ENCODE measurements at places on chromosomes 16 and 17.

GRCh38 chr16:2883458-2883908 lies 468 bp downstream of the FLYWCH2 start:
- DNase-seq, result no peak

DNA sequence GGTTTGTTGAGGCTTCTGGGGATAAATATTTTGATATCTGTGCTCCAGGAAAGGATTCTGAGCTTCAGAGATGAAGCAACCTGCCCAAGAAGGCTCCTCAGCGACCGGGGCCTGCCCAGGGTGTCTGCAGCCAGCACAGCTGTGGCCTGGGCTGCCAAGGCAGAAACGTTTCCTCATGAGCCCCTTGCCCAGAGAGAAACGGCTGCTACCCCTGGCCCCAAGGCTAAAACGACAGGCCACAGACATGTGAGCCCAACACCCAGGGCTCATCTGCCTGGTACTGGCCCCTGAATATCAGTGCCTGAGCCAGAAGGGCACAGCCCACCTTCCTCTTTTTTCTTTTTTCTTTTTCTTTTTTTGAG lies 45.4 kb upstream of the RASD1 start:
- no peak for DNase-seq

GRCh38 chr16:55667753-55668152 lies 12.0 kb downstream of the SLC6A2 start:
- no peak for DNase-seq

DNA sequence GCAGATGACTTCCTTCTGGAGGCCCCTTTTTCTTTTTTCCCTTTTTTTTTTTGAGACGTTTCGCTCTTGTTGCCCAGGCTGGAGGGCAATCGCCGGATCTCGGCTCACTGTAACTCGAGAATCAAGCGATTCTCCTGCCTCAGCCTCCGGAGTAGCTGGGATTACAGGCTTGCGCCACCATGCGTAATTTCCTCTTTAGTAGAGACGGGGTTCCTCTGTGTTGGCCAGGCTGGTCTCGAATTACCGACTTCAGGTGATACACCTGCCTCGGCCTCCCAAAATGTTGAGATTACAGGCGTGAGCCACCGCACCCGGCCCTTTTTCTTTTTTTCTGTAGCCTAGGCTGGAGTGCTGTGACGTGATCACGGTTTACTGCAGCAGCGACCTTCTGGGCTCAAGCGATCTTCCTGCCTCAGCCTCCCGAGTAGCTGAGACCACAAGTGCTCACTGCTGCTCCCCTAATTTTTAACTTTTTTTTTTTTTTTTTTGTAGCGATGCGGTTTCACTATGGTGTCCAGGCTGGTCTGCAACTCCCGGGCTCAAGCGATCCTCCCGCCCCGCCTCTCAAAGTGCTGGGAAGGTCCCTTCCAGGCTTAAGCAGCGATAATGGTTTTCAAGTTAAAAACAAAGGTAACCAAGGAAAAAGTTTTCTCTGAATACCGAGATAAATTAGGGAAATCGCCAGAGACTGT lies 956 bp upstream of the IST1 start:
- peak; percentile 12 for DNase-seq

DNA sequence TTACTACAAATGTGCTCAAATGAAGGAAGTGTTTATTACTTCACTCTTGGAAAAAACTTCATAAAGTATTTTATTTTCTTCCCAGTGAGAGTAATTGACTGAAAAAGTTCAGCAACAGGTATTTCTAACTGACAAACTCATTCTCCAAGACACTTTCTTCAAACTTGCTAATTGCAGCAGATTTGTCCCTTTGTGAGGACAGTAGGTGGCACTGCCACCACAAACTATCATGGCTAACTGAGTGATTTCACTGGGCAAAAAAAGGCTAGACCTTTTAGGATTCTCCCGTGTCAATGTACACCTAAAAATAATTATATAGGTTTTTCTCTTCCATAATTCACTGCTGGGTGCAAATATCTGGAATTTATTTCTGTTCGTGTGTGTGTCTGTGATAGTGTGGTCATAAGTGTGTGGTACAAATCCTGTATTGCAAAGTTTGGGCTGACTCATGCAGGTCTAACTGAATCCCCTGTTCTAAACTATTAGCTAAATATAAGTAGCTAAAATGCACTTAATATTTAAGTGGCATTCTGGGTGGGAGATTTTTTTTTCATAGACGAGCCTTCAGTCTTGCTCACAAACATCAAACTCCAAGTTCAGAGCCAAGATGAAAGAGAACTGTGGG lies 3.9 kb downstream of the HS3ST3A1 start:
- no peak for DNase-seq

DNA sequence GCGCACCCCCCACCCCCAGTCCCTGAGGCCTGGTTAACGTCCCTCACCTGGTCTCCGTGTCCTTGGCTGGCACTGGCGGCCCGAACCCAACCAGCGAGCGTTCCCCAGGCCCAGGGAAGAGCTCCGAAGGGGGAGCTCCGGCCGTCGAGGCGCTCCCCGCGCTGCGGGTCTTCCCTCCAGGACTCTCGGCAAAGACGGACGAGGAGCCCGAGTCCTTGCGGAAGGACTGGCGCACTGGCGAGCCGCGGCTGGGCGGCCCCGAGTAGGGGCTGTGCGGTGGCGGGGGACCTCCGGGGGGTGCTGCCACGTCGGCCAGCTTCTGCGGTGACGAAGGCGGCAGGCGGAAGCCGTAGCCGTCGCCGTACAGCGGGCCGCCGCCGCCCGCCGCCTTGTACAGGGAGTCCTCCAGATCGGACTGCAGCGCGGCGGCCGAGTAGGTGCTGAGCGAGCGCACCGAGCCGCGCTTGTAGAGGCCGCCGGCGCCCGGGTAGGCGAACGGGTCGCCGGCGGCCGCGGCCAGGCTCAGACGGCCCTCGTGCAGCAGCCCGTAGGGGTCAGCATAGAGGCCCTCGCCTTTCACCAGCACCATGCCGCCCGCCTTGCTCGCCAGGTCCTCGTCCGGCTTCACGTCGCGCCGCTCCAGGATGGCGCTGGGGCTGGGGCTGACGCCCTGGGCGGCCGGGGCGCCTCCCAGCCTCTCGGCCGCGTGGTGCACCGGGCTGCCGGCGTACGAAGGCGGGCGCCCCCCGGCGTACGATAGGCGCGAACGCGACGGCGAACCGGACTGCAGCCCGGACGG lies 44.1 kb downstream of the SRCIN1 start:
- DNase-seq, result no peak

DNA sequence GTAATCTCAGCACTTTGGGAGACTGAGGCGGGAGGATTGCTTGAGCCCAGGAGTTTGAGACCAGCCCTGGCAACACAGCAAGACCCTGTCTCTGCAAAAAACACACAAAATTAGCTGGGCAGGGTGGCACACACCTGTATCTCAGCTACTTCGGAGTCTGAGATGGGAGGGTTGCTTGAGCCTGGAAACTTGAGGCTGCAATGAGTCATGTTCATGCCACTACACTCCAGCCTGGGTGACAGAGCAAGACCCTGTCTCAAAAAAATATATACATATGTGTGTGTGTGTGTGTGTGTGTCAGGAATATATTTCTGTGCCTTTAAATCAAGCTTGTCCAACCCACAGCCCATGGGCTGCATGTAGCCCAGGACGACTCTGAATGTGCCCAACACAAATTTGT lies 55.2 kb downstream of the CRISPLD2 start:
- no peak for DNase-seq

DNA sequence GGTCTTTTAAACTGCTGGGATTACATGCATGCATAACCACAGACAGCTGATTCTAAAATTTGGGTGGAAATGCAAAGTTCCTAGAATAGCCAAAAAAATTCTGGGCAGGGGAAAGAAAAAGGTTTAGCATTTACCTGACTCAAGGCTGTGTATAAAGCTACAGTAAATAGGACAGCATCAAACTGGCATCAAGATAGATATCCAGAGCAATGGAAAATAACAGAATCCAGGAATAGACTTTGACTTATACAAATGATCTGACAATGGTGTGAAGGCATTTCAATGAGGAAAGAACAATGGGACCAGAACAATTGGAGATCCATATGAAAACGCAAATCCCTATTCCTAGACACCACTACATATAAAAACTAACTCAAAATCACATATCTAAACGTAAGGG lies 12.9 kb downstream of the ANKFY1 start:
- no peak for DNase-seq

- DNase-seq, result no peak
These were observed 231.2 kb downstream of the SEC14L1 start for GRCh38 chr17:77371888-77372443.

DNA sequence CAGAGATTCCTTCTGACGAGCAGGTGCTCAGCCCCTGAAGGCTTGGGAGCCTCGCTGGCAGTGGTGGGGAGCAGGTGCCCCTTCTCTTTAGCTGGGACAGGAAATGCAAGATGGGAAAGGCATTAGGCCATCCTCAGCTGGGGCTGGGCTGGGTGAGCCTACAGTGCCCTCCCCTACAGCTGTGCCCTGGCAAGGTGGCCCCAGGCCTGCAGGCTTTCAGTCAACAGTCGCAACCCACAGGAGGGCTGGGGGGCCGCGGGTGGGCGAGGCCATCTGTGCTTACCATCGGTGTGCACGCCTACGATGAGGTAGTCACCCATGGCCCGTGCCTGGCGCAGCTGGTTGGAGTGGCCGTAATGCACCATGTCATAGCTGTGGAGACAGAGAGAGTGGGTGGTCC lies 2.0 kb downstream of the PCYT2 start:
- no peak for DNase-seq

- no peak for DNase-seq
These were observed 6.9 kb downstream of the TSC2 start for GRCh38 chr16:2054543-2055245.

DNA sequence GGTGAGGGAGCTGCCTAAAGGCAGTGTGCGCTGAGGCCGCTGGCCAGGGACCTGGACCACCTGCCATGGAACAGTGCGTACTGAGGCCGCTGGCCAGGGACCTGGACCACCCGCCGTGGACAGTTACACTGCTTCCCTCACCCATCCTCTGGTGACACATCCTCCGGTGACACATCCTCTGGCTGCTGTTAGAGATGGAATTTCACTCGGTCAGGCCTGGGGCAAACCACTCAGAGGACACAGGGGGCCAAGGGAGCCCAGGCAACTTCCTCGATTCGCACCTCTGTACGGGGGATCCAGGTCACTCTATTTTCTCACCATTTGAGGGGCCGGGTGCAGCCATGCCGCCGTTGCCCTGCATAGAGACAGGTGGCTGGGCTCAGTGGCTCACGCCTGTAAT lies 32.4 kb upstream of the RPTOR start:
- DNase-seq, result no peak

DNA sequence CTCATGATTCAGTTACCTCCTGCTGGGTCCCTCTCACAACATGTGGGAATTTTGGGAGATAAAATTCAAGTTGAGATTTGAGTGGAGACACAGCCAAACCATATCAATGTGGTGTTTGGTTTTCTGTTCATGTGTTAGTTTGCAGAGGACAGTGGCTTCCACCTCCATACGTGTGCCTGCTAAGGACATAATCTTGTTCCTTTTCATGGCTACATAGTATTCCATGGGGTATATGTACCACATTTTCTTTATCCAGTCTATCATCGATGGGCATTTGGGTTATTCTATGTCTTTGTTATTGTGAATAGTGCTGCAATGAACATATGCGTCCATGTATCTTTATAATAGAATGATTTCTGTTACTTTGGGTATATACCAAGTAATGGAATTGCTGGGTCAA lies 4.5 kb upstream of the WWOX start:
- DNase-seq, result no peak

DNA sequence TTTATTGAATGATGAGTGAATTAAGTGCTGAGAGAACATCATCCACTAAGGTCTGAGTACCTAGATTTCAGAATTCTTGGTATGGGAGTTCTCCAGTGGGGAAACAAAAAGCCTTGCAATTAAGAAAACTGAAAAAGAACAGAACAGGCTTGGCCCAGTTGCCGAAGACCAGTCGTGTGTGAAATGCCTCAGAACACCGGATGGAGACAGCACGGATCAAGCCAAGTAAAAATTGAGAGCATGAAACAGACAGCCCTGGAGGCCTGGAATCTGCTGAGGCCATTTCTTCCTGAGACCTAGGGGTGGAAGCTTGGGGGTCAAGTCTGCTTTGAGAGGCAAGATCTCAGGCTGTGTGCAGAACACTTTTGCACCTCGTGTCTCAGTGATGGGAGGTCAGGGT lies 43.3 kb downstream of the GRIN2A start:
- no peak for DNase-seq

DNA sequence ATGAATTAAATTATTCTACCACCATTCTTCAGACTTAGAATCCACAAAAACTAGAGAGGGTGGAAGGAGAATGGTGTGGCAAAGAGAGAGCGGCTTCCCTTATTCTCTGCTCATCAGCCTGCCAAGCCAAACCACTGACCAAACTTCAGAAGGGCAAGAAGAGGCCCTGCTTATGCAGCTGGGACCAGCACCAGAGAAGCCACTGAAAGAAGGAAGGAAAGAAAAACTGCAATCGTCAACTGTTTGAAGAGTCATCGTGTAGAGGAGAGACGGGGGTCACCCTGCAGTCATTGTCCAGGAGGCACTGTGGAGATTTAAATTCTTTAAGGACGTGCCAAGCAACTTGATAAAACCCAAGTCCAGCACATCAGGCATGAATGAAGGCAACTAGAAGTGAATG lies 15.6 kb downstream of the PMP22 start:
- no peak for DNase-seq

DNA sequence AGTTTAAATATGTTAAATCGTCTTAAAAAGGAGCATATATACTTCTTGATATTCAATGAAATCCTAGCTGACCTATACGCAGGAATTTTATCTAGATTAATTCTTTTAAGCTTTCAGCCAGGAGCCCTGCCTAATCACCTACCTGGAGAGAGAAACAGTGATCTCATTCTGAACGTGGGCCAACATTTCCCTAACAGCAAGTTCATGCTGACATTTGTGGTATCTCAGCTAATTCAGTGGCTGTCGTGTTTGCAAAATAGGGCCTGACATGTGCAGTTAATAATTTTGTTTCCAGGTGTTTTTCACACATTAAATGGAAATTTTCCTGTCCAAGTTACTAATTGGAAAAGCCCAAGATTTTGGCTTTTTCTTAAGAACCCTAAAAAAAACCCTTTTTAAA lies 17.4 kb downstream of the KRT24 start:
- DNase-seq, result no peak

DNA sequence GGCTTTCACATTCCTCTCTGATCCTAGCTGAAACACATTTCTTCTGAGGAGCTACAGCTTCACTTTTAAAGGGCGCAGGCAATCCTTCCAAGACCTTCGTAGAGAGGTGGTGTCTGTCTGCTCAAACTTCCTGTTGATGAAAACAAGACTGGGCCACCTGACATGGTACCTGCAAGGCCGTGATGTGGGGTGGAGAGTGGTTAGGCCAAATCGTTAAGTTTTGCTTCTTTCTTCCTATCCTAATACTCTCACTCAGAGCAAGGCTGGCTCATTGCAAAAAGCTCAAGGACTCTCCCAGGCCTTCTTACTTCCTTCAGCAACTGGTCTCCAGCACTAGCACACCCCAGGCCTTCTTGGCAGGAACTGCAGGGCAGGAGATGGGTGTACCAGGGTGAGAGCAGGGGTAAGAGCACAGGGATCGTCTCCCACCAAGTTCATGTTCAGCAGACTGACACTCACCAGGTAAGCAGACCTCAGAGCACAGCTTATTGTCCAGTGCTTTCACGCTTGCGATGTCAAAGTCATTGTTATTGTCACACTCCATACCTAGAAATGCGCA lies 10.9 kb upstream of the FOXJ1 start:
- DNase-seq, result no peak

- peak; percentile 34 for DNase-seq
These were observed at the start of the genes CXCL16 and ZMYND15 for GRCh38 chr17:4739122-4740024. Gene CXCL16 (minus strand): TSS chr17:4739928. CDS start chr17:4739339, 589 bp downstream. Gene ZMYND15 (plus strand): TSS chr17:4739833. CDS start chr17:4740549, 716 bp downstream.

GRCh38 chr16:54165174-54165911 lies 121.2 kb downstream of the IRX3 start:
- no peak for DNase-seq

- DNase-seq, result no peak
These were observed 449 bp downstream of the SMCR8 start for GRCh38 chr17:18315562-18315922.

- no peak for DNase-seq
These were observed 646 bp downstream of the CBX2 start for GRCh38 chr17:79778504-79779083.
